ENCODE measurements at places on chromosomes 7 and 10.

DNA sequence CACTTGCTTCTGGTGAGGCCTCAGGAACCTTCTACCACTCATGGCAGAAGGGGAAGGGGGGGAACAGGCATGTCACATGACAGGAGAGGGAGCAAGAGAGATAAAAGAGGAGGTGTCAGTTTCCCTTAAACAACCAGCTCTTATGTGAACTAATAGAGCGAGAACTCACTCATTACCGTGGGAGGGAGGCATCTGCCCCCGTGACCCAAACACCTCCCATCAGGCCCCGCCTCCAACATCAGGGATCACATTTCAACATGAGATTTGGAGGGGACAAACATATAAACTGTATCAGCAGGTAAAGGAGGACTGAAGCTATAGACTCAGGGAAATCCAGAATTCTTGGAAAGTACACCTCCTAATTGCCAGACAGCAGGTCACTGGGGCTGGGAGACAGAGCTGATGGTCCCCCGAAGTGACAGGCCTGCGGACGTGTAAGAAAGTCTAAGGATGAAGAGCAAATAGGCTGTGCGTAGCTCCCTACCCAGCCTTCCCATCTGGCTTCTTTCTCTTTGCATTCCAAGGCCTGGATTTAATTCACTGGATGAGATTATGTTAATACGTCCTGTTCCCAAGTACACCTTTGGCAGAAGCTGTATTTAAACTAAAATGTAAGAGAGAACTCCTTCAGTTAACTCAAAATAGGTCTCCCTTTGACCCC lies 186.7 kb upstream of the LYZL2 start:
- DNase-seq: no peak

GRCh38 chr10:74174521-74174920 lies 23.5 kb downstream of the ADK start:
- no peak for DNase-seq

DNA sequence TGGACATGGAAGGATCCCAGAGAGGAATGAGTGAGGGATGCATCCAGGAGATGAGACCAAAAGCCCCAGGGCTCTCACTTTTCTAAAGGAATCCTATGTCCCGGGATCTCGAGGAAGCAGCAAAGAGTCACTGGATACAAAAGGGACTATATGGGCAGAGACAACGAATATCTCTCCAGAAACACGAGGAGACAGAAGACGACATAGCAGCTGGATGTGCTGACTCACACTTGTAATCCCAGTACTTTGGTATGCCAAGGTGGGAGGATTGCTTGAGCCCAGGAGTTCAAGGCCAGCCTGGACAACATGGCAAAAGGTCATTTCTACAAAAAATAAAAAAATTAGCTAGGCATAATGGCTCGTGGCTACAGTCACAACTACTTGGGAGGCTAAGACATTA lies 24.7 kb upstream of the MSMB start:
- no peak for DNase-seq

GRCh38 chr7:22591271-22591670 lies 91.3 kb upstream of the STEAP1B start:
- no peak for DNase-seq

DNA sequence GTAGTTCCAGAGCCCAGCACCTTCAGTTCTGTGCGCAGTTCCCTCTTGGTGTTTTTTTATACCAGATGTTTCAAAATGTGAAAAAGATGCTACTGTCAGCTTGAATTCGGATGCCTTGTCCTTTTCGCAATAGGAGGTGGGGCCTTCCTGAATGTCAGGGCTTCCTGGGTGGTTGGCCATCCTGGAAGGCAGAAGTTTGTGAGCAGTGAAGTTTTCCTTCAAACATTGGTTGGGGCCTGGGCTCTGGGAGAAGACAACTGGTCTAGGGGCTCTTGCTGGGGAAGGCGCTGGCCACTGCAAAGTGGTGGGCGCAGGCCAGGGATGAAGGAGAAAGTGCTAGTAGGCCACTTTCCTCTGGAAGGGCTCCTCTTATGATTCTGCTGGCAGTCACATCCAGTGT lies 56.8 kb upstream of the JAZF1 start:
- no peak for DNase-seq

DNA sequence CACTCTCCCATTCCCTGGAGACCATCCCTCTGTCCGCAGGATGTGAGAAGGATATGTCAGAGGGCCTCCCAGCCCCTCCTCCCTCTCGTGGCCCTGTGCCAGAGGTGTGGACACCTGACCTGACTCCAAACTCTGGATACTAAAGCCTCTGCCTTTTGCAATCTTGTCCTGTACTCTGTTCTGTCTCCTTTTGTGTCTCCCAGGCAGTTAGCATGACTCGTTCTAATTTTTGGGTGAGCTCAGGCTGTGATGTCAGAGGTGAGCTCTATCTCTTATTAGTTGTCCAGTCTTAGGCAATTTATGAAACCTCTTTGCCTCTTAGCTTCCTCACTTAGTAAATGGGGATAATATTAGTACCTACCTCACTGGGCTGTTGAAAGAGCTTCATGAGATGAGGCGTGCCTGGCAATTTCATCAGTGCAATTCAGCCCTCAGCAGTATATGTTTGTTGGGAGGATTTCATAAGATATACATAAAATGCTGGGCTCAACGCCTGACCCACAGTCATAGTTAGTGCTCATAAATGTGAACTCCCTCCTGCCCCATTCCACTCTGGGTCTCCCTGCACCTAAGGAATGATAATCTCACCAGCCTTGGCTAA lies 10.9 kb downstream of the MARVELD1 start:
- no peak for DNase-seq

Measured in activated CD8-positive, alpha-beta memory T cell treated with anti-CD3 and anti-CD28 coated beads for 4 hours (primary cell).